Stimulated activated CD4-positive, alpha-beta T cell treated with anti-CD3 and anti-CD28 coated beads, Interleukin-15, amount 100 ng/mL, for 1 hour (primary cell): ENCODE measurements at places on chromosomes 11 and 22.

DNA sequence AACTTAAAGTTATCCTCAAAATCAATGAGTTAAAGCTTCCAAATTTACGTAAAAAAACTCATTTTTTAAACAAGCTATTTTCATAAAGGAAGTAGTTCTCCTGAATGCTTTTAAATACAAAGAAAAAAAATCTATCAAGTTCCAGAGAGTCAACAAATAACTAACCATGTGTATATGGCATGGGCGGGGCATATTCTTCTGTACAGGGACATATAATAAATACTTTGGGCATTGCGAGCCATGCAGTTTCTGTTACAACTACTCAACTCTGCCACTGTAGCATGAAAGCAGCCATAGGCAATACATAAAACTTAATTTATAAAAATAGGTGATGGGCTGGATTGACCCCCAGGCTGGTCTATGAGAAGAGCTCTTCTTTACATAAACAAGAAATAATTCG lies 57.8 kb downstream of the BTBD10 start:
- DNase-seq, result no peak

GRCh38 chr11:82004537-82005213 lies 729.0 kb downstream of the FAM181B start:
- DNase-seq, result no peak

- DNase-seq, result no peak
Measured at GRCh38 chr11:112786886-112787530, 174.2 kb upstream of the NCAM1 start.

GRCh38 chr22:48452766-48453165 lies 1374.9 kb downstream of the BRD1 start:
- no peak for DNase-seq

GRCh38 chr11:35688023-35688422 lies 25.4 kb downstream of the TRIM44 start:
- no peak for DNase-seq

- no peak for DNase-seq
Measured at GRCh38 chr11:11486002-11486401, 133.0 kb upstream of the CSNK2A3 start.

- no peak for DNase-seq
Measured at GRCh38 chr22:27800250-27801201, 1.0 kb downstream of the MN1 start.

- DNase-seq, result no peak
Measured at GRCh38 chr11:75200531-75200930, 40.0 kb upstream of the TPBGL start.

DNA sequence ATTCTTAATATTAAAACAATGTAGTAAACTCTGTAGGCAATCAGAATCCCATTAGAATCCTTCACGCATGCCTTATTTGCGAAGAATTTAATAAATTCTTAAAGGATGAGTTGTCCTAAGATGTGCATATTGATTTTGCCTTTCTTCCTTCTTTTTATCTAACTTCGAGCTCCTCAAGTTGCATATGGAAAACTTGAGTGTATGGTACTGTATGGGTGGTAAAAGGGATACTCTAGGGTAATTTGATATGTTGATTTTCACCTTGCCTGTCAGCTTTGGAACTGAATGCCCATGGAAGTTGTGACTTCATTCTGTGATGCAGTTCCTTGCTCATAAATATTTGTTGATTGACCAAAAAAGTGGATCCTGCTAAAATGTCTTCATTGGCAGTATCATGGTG lies 193.8 kb downstream of the DDX10 start:
- no peak for DNase-seq

GRCh38 chr11:16099343-16099900 lies 256.9 kb downstream of the SOX6 start:
- DNase-seq, result no peak

- no peak for DNase-seq
Measured at GRCh38 chr11:128453444-128454336, 133.7 kb downstream of the ETS1 start.

DNA sequence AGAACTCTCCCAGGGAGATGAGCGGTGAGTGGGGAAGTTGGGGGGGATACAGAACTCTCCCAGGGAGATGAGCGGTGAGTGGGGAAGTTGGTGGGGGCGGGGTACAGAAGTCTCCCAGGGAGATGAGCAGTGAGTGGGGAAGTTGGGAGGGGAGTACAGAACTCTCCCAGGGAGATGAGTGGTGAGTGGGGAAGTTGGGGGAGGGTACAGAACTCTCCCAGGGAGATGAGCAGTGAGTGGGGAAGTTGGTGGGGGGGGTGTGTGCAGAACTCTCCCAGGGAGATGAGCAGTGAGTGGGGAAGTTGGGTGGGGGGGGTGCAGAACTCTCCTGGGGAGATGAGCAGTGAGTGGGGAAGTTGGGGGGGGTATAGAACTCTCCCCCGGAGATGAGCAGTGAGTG lies 186.5 kb downstream of the SHANK2 start:
- DNase-seq, result no peak

DNA sequence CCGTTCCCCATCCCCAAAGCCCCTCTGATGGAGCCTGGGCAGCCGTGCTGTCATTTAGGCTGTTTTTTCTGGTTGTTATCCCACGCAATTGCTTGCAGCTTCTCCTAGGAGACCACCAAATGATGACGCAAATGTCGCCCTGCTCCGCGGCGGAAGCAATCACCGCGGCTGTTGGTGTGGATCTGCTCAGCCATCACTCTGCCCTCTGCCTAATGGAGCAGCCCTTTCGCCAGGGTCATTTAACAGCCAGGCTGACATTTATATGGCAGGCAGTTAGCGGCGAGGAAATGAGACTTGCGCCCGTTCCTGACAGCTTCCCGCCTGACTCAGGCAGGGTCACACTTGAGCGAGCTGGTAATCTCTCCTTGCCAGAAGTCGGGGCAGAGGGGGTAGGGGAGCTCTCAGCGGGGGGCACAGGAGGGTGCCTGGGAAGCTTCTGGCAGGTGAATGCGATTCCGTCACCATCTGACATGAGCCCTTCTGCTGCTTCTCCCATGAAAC lies 97.9 kb upstream of the RTL6 start:
- no peak for DNase-seq

DNA sequence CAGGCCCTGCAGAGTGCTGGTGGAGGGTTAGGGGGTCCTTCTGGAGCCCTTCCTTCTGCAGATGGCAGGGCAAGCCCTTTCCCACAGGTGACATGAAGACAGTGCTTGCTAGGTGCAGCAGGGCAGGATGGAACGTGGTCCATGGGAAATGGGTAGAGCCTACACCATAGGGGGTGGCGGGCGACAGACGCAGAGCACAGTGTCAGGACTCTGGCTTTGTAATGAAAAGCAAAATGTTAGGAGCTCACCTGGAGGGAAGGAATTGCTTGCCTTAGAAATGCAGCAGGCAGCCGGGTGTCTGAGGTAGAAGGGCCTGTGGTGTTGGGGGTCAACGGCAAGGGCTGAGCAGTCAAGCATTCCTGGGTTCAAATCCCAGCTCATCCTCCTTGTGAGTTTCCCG lies 54.9 kb downstream of the ARHGAP8 start:
- no peak for DNase-seq

DNA sequence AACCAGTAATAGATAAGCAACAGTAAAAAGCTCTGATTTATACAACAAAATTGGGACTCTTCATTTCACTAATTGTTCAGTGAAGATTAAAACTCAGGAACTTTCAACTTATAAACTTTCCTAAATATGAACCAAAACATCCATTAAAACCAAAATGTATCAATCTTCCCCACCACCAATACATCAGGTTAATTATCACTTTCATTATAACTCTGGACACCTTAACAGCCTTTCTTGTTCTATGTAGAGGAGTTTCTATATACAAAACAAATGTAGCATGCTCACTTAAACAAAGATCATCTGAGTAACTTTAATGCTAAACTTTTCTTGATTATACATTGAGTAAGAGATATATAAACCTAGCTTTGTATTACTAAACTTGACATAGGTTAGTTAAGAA lies 74.7 kb downstream of the ST14 start:
- DNase-seq, result no peak

GRCh38 chr22:23862103-23862502 lies 4.4 kb downstream of the SLC2A11 start:
- no peak for DNase-seq

DNA sequence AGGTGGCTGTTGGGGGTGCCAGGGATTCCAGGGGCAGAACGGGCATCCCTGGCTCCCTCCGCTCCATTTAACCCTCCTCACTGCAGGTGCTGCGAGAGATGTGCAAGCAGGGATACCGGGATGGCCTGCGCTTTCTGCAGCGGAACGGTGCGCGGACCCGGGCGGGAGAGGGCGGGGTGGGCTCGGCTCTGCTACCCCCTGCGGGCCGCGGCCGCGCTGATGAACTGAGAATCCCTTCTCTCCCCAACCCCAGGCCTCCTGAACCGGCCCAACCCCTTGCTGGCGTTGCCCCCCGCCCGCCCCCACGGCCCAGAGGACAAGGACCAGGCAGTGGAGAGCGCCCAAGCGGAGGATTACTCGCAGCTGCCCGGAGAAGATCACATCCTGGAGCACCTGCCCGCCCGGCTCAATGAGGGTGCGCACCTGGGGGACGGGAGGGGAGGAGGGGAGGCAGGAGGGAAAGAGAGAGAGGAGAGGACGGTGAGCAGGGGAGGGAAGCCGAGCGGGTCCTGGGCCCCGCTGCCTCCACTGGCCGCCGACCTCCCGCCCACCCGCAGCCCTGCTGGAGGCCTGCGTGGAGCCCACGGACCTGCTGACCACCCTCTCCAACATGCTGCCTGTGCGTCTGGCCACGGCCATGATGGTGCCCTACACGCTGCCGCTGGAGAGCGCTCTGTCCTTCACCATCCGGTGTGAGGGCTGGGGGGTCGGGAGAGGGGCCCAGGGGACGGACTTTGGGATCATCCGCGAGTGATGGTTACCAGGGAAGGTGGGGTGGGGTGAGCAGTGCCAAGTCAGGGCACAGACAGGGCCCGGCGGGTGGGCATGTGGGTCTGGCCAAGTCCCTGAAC lies 4.1 kb upstream of the CRACR2B start:
- no peak for DNase-seq

GRCh38 chr11:129223701-129224149 lies 31.6 kb upstream of the ARHGAP32 start:
- DNase-seq, result no peak

GRCh38 chr11:81744336-81745116 lies 989.1 kb downstream of the FAM181B start:
- DNase-seq, result no peak

DNA sequence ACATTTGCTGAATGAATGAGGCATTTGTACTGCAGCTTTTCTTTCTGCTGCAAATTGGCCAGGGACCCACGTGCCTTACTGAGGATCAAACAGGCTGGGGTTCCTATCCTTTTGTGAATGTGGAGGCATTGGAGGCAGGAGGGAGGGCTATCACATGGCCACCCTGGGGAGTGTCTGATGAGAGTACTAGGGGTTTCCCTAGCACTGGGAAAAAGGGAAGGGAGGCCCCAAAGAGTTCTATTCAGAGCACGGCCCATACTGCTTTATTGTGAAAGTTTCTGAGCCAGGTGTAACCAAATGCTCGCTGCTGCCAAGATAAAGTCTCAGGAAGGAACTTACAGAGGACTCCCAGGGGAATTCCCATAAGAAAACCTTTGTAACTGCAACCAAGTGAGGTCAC lies 78.4 kb upstream of the ANO1 start:
- DNase-seq, result no peak

GRCh38 chr11:20536784-20537183 lies 62.6 kb upstream of the SLC6A5 start:
- DNase-seq, result no peak

GRCh38 chr11:33842236-33842915 lies 49.5 kb downstream of the LMO2 start:
- DNase-seq, result no peak

DNA sequence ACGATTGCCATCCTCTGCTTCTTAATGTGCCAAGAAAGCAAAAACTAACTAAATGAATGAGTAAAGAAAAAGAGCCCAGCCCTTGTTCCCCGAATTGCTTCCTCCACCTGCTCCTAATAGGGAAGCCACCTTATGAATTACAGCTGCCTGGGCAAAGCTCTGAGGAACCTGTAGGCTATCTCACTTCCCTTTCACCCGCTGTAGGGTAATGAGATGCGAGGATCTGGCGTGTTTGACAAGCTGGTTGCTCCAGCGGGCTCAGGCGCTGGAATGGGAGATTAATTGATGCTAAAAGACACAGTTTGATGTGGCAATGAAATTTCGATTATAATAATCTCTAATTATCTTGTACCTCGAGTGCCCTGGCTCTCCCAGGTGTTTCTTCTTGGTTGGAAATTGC lies 256.4 kb downstream of the NTM start:
- DNase-seq, result no peak

DNA sequence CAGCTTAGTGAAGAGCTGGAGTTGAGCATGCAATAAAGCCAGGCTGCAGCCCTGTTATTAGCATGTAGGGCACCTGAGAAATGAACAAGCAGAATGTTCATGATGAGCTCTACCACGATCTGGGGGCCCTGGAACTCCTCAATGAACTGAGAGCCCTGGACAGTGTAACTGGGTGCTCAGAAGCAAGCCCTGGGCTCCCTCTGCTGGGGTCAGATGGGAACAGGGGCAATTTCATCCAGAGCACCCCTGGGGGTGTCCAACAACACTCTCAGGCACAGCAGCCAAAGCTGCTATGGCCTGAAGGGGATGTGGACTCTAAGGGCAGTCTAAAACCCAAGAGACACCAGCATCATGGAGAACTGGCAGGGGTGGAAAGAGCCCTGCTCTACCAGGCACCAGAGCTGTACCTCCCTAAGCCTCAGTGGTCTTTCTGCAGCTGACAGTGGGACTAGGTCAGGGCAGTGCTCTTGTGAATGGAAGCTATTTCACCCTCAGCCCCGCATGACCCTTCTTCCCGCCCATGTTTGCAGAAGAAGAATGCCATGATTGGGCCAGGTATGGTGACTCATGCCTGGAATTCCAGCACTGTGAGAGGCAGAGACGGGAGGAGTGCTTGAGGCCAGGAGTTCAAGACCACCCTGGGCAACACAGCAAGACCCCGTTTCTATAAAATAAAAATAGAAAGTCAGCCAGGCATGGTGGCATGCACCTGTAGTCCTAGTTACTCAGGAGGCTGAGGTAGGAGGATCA lies 28.9 kb downstream of the THOC5 start:
- no peak for DNase-seq
